Hindlimb muscle (tissue), 1 donor: ENCODE measurements at places on chromosomes 2 and 18.
A peak's percentile ranks its signal among the peaks of the same experiment; 100 is the strongest.

GRCh38 chr2:36573165-36573564 lies 24.8 kb downstream of the FEZ2 start:
- no peak for DNase-seq

- no peak for DNase-seq
These were observed 279.0 kb upstream of the STON1 start for GRCh38 chr2:48250943-48251342.

DNA sequence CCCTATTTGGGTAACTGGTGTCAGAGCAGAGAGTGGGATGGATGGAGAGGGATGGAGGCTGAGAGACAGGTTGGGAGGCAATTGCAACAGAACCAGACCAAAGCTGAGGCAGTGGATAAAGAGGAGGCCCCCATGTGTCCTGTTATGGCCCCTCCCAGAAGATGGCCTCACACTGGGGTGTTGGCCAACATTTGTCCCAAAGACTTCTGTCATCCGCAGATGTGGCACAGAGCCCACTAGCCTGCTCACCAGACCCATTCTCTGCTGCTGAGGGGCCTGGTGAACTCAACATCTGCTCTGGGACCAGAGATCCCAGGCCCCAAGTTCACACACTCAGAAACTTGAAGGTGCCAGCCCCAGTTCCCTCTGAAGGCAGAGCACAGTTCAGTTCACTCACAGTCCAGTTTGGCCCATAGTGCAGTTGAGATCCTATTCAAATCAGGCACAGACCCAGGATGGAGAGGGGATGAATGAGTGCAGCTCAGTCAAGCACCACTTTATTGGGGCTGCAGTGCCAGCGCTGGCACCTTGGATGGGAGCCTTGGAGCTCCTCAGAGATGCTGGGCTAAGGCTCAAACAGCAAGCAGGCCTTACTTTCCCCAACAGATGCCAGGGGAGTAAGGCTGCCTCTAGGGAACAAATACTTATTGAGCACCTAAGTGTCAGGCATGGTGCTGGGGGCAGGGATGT lies 189.2 kb downstream of the ZBTB7C start:
- no peak for DNase-seq

DNA sequence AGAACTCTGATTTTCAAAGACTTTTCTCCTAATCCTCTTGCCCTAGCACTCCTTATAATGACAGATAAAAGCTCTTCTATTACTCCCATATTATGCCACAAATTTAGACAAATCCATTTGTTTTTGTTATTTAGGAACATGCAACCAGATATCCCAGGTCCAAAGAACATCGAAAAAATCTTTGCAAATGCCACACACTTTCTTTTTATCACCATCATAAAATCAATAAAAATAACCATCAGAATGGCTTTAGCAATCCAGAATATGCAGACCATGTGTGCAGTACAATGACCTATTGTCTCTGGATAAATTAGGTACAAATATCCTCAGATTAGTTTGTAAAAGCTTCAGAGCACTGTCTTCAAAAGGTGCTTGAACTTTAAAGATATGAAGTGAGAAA lies 376.2 kb upstream of the TCF4 start:
- no peak for DNase-seq

DNA sequence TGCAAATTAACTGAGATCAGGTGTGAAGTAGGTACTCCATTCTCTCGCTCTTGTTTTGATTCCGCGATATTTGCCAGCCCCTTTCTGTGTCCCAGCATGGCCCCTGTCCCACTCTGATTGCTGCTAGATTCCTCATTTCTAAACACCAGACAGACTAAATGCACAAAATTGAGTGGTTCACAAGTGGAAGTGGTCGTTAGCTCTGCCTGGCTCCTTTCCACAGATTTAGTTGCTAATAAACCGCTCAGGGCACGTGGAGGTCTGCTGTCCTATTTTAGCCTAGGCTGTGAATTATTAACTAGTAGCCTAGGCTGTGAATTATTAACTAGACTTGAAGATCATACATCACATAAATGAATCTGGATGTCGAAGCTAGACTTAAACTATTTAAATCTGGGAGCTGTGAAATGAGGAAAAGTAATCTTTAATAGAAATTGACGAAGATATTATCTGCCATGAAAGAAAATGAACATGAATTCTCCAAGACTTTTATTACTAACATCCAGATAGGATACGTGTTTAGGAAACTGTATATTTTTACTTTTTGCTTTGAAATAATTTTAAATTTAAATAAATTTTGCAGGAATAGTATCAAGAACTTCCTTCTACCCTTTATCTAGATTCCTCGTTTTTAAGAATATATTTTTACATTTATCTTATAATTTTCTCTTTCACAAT lies 3.7 kb downstream of the IL1RL2 start:
- no peak for DNase-seq

DNA sequence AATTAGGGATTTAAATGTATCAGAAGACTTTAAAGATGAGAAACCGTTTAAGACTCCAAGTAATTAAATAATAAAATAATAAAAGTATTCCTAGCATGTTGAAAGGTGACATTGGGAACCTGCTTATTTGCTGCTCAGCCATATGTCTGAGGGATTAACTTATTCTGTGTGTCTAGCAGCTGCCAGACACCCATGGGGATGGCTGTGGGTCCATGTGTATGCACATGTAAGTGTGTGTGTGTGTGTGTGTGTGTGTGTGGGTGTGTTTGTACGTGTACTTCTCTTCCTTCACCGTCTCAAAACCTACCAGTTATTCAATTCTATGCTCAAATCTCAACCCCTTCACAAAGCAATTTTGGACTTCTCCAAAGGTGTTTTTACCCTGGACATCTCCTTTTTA lies 124.5 kb downstream of the SETBP1 start:
- no peak for DNase-seq

- DNase-seq: no peak
These were observed 190.1 kb downstream of the CTNNA2 start for GRCh38 chr2:79702905-79703304.

DNA sequence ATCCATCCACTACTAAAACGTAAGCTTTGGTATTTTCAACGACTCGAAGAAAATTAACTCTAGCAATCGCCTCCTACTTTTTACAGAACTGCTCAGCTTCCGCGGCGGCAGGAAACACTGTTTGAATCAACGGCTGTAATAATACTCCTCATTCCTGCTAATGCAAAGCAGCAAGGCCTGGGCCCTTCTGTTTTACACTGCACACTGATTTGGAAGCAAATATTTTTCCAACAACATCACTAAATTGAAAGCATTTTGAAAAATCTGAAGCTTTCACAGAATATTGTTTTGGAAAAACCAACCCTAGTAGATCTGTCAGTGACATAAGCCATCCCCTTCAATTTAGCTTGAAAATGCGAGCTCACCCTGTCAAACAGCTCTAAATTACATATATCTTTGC lies 261.2 kb downstream of the TXNL1 start:
- DNase-seq: no peak

GRCh38 chr2:8500124-8501054 lies 181.5 kb upstream of the ID2 start:
- DNase-seq: no peak

DNA sequence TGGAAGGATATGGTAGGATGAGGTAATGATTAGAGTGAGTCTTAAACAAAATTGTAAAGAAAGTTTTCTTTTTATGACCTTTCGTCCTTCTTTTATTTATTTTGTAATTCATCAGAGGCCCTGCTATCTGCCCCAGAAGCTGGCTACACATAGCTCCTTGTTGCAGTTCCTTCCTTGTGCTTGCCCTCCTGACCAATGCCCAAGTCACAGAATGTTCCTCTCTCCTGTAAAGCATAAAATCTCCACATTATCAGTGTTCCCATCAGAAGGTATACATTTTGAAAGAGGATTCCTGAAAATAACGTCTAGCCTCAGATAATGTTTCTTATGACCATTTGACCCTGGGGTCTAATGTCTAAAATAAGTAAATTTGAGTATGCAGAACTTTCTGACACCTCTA lies 78.3 kb downstream of the RND3 start:
- no peak for DNase-seq

- DNase-seq: no peak
These were observed 684.2 kb downstream of the EPHA4 start for GRCh38 chr2:220887876-220888275.

GRCh38 chr2:105592288-105592687 lies 152.4 kb upstream of the NCK2 start:
- no peak for DNase-seq

DNA sequence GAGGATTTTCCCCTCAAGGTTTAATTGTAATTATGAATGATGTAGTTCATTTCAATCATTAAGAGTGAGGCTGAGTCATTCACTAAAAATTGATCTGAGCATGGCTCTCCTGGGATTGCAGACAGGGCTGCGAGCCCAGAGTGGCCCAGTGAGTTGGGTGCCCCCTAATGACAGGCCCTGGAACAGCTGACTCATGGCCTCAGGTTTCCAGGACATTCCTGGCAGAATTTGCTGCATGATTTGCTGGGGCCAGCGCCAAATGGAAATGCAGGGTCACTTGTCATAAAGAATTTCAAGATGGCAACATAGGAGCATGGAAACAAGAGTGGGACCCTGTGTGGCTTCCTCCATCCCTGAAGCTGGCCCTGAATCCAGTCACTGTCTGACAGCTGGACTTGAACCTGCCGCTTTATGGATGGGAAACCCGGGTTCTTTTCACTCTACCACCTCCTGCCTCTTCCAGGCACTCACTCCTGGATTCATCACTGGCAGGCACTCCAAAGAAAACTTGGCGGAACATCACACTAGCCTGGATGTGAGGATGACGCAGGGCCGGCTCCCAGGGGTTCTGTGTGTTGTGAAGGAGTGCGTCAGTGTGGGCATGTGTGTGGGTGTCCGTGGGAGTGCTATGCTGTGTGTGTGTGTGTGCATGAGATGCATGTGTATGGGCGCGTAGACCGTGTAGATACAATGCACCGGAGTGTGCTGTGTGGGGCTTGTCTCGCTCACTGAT lies 15.2 kb downstream of the OTOF start:
- DNase-seq: no peak

DNA sequence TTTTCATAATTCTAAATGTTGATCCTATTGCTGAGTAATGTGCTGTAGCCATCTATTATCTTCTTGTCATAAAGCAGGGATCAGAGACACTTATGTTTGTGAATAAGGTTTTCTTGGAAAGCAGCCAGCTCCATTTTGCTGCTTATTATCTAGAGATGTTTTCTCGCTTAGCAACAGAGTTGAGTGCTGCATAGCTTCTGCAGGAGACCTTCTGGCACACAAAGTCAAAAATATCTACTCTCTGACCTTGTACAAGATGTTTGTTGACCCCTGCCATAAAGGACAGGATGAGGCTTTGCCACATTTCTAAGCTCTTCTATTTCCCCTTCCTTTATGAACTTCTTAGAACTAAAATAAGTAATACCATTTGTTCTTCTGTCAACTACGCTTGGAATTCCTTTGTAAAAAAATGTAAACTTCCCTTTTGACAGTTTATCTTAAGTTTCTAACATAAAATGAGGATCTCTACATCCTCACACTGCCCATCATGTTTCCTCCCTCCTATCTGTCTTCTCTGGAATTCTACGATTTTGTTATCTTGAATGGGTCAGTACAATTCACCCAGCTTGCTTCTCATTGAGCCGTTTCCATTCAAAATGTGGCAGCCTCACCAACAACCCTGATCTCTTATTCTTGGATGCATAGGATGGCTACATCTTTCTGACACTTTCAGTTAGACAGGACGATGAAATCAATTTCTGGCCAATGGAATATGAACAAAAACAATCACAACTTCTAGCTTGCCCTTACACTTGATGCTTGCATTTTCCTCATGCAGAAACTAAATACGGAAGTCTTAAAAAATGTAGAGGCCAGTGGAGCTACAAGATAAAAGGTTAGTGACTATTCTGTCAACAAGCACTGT lies 1377.0 kb downstream of the SUCLG1 start:
- peak; percentile 19 for DNase-seq

GRCh38 chr2:136214307-136215200 lies 96.6 kb upstream of the CXCR4 start:
- DNase-seq: no peak

DNA sequence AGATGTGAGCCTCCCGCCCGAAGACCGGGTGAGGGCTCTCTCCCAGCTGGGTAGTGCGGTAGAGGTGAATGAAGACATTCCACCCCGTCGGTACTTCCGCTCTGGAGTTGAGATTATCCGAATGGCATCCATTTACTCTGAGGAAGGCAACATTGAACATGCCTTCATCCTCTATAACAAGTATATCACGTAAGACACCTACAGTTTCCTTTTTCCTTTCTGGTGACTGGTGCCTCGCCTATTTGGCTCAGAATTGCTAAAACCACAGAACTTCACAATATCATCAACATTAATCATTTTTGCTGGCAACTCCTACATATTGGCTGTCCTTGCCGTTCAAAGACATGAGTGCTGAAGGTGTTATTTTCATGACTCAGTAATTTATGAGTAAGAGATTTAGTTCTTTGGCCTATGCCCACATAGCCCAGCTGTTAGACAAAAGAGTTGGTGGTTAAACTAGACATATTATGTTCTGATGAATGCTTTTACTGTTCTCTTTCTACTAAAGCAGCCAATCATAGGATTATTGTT lies 2.2 kb downstream of the STAMBP start:
- DNase-seq: no peak

DNA sequence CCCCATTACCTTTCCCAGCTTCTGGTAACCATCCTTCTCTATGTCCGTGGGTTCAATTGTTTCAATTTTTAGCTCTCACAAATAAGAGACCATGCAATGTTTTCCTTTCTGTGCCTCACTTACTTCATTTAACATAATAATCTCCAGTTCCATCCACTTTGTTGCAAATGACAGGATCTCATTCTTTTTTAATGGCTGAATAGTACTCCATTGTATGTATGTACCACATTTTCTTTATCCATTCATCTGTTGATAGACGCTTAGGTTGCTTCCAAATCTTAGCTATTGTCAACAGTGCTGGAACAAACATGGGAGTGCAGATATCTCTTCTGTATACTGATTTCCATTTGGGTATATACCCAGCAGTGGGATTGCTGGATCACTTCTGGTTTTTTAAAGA lies 1.8 kb downstream of the CABYR start:
- DNase-seq: no peak

- DNase-seq: no peak
These were observed 132.1 kb downstream of the SH3RF3 start for GRCh38 chr2:109260886-109261700.

DNA sequence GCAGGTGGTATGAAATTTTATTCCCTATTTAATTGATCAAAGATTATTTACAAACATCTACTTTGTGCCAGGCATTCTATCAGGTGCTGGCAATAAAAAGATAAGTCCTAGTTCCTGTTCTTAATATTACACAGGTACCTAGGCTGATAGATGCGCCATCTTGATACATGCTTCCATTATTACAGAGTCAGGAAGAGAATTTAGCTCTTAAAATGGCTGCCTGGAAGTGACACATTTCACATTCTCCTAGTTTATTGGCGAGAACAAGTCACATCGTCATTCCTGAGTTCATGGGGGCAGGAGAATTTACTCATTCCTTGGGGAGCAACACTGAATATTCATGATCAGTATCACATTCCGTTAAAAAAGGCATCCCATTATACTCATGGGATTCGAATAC lies 1.1 kb upstream of the DARS1 start:
- no peak for DNase-seq

DNA sequence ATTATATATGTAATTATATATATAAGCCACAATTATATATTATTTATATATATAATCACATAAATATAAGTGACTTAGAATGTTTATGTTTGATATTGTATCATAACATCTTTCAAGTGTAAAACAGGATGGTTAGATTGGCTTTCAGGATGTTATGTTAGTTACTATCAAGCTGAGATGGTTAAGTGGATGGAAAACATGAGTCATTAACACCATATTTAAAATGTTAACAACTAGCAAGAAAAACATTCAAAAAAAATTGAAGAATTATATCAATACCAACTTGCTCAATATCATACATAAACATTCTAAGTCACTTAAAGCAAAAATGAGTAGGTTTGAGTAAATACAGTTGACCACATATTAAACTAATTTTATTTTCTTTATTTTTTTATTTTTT lies 21.8 kb upstream of the RAB27B start:
- DNase-seq: no peak
